GDM1 (cell line): ENCODE measurements at places on chromosomes 3 and 15.

- no peak for DNase-seq
Measured at GRCh38 chr15:38176155-38176554, 76.5 kb upstream of the SPRED1 start.

GRCh38 chr15:65086680-65087111 lies 10.2 kb downstream of the KBTBD13 start:
- DNase-seq = no peak

- DNase-seq = no peak
Measured at GRCh38 chr15:69623392-69624154, 171.0 kb downstream of the RPLP1 start.

- no peak for DNase-seq
Measured at GRCh38 chr3:184832044-184832443, 20.1 kb downstream of the VPS8 start.

- DNase-seq = no peak
Measured at GRCh38 chr15:94122516-94122915, 108.8 kb upstream of the MCTP2 start.

GRCh38 chr3:197854596-197855343 lies 63.7 kb downstream of the LRCH3 start:
- no peak for DNase-seq

DNA sequence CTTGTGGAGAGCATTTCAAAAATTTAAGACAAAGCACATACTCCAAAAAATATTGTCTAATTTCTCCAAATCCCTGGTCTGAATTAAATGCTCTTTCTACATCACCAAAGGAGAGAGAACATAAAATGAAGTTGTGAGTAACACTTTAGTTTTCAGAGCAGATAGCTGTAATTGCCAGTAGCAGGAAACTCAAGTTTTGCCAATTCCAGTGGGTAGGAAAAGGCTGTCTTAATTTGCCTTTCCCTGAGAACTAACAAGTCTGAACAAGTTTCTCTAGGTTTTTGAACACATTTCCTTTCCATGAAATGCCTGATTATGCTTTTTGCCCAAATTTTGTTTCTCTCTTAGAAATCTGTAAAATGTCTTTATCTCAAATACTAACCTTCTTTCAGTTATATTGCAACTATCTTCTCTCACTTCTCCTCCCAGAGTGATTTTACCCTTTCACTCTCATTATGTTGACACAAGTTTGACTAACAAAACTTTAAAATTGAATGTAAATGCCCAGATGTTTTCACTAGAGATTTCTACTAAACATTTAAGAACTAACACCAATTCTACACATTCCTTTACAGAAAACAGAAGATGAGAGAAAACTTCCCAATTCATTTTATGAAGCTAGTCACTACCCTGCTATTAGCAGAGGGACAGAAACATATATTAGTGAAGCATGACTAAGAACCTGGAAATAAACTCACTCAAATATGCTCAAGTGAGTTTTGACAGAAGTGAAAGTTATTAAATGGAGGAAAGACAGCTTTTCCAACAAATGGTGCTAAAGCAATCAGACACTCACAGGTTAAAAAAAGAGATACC lies 38.4 kb downstream of the RFX7 start:
- DNase-seq = no peak

GRCh38 chr3:106805625-106806024 lies 571.6 kb upstream of the CCDC54 start:
- DNase-seq = no peak

GRCh38 chr15:66016199-66016598 lies 146.9 kb downstream of the RAB11A start:
- DNase-seq = no peak

- DNase-seq = peak; percentile 56
Measured at GRCh38 chr15:42385206-42385979, 26.1 kb downstream of the CAPN3 start.

GRCh38 chr3:177182352-177182751 lies 14.9 kb downstream of the TBL1XR1 start:
- DNase-seq = no peak

DNA sequence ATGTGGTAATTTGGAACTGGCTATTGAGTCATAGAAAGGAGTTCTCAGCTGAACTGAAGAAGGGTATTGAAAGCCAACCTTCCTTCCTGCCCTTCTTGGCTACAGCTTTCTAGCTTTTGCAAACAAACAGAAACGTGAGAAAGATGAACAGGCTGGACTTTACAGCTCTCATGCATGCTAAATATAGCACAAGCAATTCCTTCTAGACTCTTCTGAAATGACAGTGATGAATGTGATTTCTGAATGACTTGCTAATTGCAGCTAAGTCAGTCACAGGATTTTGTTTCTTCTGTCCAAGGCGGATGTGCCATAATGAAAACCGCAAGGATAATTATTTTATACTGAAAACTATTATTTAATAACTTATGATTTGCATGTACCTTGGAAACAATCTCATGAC lies 36.3 kb downstream of the BCHE start:
- no peak for DNase-seq

DNA sequence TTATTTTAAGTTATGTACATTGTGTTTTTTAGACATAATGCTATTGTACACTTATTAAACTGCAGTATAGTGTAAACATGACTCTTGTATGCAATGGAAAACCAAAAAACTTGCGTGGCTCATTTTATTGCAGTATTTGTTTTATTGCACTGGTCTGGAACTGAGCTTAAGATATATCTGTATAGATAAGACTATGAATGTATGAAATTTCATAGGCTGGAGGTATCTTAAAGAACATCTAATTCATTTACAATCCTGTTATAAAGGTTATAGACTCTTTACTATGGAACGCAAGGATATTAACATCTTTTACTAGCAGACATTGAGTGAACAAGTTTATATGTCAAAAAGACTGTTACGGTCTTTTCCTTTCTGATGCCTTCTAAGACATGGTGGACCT lies 459.4 kb downstream of the IL5RA start:
- DNase-seq = no peak

- DNase-seq = no peak
Measured at GRCh38 chr15:68816795-68817303, 3.8 kb downstream of the ANP32A start.

GRCh38 chr3:77186319-77186718 lies 146.4 kb downstream of the ROBO2 start:
- DNase-seq = no peak

DNA sequence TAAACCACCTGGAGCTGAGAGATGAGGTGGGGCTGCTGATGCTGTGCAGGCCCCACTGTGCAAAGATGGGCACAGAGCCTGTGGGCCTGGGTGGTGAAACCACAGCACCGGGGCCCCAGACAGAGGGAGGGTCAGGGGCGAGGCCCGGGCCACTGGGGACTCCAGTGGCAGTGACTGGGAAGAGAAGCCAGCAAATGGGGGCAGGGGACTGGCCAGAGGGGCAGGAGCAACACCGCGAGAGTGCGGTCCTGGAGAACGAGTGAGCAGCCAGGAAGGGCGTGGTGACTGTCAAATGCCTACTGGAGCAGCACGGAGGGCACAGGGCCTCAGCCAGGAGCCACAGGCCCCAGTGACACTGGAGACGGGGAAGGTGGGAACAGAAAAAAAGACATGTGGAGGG lies 39.8 kb downstream of the HCN4 start:
- no peak for DNase-seq

DNA sequence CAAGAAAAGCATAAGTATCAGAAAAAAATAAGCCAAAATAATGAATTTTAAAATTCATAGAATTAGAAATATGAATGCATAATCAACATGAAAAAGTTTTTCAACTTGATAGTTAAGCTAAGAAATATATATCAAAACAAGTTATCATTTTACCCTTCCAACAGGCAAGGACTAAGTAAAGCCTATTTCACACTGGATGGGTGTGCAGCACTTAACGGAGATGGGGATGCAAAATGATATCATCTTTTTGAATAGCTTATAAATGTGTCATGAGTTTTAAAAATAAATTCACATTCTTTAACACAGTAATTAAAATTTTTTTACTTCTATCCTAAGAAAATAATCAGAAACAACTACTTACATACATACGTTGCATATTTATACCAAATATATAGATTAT lies 20.9 kb downstream of the PIK3R4 start:
- DNase-seq = no peak

GRCh38 chr3:181930105-181930504 lies 218.4 kb downstream of the SOX2 start:
- DNase-seq = no peak

GRCh38 chr3:189652042-189652441 lies 20.9 kb downstream of the TP63 start:
- peak; percentile 13 for DNase-seq

- no peak for DNase-seq
Measured at GRCh38 chr3:18888370-18888769, 259.9 kb upstream of the KCNH8 start.

DNA sequence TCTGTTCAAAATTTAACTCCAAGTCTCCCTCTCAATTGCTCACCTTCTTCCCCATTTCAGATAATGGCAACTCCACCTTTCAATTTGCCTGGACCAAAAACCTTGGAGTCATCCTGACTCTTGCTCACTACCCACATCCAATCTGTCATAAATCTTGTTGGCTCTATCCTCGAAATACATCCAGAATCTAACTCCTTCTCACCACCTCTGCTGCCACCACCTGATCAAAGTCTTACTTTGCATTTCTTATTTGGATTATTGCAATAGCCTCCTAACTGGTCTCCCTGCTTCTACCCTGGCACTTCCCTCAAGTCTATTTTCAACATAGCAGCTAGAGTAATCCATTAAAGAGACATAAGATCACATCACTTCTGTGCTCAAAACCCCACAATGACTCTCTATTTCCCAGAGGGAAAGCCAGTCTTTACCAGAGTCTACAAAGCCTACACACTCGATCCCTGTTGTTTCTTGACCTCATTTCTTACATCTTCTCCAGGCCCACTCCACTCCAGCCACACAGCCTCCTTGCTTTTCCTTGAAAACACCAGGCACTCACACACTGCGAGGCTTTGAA lies 86.6 kb downstream of the GPR156 start:
- peak; percentile 4 for DNase-seq

- DNase-seq = no peak
Measured at GRCh38 chr15:68204776-68205557, at the start of gene CALML4. Gene CALML4 (minus strand): TSS chr15:68205332. CDS start chr15:68205247, 85 bp downstream.

GRCh38 chr15:48097264-48097663 lies 23.5 kb upstream of the SLC24A5 start:
- DNase-seq = no peak

DNA sequence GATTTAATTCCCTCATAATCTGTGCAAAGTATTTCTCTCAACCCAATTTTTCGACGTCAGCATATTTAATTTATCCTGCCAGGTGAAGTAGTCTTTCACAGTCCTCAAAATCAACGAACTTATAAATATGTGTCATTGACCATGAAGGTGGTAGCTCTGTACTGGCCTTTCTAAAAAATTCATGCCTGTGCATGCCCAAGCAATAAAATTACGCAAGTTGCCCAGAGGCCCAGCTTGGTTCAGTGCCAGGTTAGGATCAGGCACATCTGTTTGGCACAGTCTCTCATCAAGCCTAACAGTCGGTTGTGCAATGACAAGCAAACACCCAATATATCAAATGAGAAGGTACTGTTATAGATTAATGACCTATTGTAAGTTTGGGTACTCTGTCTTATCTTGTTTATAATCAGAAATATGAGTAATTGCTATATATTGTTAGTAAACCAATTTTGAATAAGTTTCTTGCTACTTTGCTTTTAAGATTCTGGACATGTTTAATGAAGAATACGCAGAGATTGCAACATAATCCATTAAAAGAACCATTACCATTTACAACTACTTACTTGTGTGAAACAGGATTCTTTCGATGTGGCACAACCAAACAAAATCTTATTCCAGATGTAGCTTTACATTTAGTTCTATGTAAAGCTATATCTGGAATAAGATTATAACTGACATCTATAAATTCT lies 159.0 kb upstream of the IL12A start:
- DNase-seq = no peak

- DNase-seq = no peak
Measured at GRCh38 chr3:196740481-196741248, 1.0 kb downstream of the PAK2 start.

- no peak for DNase-seq
Measured at GRCh38 chr15:92623435-92623834, 32.1 kb downstream of the FAM174B start.

DNA sequence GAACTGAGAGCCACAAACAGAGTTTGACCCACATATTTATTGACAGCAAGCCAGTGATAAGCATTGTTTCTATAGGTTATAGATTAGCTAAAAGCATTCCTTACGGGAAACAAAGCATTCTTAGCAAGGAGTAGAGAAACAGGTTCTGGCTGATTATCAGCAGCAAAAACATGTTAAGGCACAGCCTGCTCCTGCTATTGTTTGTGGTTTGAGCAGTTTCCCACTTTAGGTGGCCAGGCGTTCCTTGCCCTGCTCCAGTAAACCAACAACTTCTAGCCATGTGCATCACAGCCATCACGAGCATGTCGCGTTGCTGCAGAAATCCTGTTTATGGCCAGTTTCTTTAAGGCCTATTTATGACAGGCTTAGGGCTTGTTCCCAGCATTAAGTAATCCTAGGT lies 44.7 kb upstream of the C2CD4B start:
- DNase-seq = no peak

GRCh38 chr3:142429582-142429981 lies 18.3 kb downstream of the XRN1 start:
- no peak for DNase-seq

GRCh38 chr3:11697701-11698100 lies 54.0 kb upstream of the VGLL4 start:
- DNase-seq = no peak

- DNase-seq = no peak
Measured at GRCh38 chr3:66747261-66747660, 246.4 kb upstream of the LRIG1 start.

DNA sequence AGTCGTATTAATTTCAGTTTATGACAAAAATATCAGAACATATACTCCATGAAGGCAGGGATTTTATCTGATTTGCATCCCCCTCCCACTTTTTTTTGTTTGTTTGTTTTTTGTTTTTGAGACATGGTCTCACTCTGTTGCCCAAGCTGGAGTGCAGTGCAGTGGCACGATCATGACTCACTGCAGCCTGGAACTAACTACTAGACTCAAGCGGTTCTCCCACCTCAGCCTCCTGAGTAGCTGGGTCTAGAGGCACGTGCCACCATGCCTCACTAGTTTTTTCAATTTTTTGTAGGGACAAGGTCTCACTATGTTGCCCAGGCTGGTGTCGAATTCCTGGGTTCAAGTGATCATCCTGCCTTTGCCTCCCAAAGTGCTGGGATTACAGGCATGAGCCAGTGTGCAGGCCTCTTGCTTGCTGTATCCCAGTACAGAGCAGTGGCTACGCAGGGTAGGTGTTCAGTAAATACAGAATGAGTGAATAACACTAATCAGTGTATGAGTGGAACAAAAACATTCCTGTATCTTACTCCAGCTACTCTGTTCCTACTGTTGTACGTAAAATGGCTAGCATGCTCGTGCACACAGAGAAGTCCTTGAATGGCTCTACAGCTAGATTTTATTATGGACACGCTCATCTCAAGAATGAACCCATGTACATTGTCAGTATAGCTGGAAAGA lies 272.4 kb downstream of the FOXP1 start:
- no peak for DNase-seq

DNA sequence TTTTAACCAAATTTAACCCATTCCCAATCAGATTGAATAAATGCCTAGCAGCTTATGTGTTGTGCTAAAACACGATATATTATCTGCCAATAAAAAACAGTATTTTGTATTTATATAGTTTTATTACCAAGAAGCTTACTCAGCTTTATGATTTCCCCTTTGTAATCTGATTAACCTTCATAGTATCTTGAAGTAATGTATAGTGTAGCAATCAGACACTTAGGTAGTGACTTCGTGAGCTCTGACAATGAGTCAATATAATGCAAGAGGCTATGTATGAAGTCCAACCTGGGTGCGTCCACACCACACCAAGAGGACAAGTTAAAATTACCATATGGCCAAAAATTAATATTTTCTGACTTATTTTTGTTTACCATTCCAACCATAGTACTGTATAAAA lies 2.1 kb upstream of the CNBP start:
- no peak for DNase-seq
